AG10803 (cell line): ENCODE measurements at places on chromosomes 11 and 22.

DNA sequence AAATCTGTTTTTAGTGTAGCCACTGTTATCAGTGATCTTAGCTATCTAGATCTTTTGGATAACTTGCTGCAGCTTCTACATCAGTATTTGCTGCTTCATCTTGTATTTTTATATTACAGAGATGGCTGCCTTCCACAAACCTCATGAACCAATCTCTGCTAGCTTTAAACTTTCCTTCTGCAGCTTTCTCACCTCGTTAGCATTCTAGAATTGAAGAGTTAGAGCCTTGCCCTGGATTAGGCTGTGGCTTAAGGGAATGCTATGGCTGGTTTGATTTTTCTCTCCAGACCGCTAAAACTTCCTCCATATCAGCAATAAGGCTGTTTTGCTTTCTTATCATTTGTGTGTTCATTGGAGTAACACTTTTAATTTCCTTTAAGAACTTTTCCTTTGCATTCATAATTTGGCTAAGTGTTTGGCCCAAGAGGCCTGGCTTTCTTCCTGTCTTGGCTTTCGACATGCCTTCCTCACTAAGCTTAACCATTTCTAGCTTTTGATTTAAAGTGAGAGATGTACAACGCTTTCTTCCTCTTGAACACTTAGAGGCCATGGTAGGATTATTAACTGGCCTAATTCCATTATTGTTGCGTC lies 51.9 kb downstream of the LDLRAD3 start:
- no peak for DNase-seq

GRCh38 chr11:43986327-43986726 lies 43.9 kb downstream of the C11orf96 start:
- DNase-seq: no peak

DNA sequence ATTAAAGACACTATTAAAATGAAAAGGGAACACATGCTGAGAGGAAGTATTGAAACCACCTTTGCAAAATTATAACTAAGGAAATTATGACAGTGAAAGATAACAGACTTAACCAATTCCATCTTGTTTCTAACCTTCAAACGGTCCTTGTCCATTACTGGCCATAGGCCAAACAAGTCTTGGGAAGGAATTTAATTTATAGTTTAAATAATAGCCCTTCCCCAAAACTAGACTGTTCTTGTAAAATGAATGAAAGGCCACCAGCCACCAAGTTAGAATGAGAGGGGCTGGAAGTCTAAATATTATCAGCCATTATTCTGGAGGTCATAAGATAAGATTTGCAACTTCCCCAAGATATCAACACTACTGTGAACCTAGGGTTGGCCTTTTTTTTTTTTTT lies 1.8 kb upstream of the TALDO1 start:
- DNase-seq: no peak

- DNase-seq: peak; percentile 6
These were observed 462 bp downstream of the UBE2L6 start for GRCh38 chr11:57566905-57567514.

DNA sequence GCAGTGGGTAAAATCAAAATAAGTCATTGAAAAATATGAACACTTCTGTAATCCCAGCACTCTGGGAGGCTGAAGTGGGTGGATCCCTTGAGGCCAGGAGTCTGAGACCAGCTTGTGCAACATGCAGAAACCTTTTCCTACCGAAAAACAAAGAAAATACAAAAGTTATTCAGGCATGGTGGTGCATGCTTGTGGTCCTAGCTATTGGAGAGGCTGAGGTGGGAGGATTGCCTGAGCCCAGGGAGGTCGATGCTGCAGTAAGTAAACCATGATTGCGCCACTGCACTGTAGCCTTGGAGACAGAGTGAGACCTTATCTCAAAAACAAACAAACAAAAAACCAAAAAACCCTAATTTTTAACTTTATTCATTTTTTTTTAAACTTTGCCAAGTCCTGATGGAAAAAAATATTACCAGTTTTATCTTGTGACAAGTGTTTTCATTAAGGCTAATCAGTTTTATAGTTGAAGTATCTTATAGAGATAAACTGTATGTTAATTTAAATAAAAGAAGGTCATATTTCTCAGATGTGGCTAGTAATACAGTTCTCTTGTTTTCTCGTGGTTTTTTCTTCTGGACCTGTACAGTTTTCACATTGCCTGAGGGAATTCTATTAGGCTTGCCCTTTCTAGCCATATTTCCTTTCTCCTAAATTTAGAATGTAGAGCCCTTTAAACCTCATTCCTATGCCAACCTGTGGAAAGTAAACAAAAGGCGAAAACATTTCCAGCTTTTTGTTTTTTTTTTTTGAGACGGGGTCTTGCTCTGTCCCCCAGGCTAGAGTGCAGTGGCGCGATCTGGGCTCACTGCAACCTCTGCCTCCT lies 9.4 kb downstream of the HIPK3 start:
- DNase-seq: peak; percentile 70

- DNase-seq: no peak
These were observed 8.6 kb downstream of the TSSC4 start for GRCh38 chr11:2409126-2409525.

DNA sequence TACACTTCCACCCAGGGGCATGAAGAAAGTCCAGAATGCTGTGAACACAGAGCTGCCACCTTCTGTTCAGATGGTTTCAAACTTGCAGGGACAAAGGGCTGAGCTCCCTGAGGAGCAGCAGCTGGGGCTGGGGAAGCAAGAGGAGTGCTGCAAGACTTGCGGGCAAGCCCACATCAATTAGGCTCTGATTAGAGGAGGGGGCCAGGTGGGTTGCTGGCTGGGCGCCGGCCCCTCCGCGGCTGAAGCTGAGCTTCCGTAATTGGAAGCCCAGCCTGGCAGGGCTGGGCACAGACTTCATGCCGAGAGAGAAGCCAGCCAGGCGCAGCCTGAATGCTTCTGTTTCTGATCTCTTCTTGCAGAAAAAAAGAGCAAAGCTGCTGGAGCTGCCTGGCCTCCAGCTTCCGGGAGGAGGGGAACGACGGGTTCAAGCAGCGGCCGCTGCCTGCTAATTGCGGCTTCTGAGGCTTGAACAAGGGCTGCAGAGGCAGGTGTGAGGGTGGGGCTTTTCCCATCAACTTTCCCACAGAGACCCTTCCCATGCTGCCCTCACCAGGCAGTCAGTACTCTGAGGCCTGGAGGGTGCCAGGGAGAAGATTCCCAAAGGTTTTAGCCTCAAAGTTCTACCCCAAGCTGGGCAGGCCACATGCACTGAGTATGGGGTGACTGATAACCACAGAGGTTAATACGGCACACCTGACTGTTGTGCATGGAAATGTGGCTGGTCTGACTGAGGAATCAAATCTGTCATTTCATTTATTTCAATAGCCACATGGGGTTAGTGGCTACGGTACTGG lies 91.1 kb upstream of the LMO1 start:
- DNase-seq: no peak

- DNase-seq: no peak
These were observed 9.3 kb upstream of the MSANTD4 start for GRCh38 chr11:106031202-106031810.

DNA sequence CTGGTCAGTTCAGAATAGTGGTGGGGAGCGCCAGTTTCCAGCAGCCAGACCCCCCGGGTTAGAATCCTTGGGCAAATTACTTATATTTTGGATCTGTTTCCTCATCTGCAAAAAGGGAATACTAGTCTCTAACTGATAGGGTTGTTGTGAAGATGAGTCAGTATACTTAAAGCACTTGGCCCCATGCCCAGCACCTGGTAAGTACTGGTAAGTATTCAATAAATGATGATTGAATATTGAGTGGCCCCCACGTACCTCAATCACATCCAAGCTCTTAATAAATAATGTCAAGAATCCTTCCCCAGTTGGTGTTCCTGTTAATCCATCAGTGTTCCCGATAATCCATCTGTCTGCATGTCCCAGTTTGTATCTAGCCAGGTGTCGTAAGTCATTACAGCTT lies 12.1 kb downstream of the ACP2 start:
- peak; percentile 28 for DNase-seq

DNA sequence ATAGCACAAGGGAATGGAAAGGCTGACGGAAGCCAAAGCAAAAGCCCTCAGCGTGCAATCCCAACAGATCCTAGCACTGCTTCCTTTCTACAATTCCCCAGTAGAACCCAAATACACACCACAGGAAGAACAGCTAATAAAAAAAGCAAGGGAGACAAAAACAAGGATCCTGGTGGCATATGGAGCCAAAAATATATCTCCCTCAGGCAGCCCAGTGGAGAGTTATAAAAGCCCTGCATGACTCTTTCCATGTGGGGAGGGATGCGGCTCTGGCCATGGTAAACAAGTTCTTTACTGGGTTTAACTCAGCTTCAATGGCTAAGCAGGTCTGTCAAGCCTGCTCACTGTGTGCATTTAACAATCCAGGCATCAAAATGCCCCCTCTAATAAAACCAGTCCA lies 88.1 kb downstream of the PIWIL4 start:
- no peak for DNase-seq

DNA sequence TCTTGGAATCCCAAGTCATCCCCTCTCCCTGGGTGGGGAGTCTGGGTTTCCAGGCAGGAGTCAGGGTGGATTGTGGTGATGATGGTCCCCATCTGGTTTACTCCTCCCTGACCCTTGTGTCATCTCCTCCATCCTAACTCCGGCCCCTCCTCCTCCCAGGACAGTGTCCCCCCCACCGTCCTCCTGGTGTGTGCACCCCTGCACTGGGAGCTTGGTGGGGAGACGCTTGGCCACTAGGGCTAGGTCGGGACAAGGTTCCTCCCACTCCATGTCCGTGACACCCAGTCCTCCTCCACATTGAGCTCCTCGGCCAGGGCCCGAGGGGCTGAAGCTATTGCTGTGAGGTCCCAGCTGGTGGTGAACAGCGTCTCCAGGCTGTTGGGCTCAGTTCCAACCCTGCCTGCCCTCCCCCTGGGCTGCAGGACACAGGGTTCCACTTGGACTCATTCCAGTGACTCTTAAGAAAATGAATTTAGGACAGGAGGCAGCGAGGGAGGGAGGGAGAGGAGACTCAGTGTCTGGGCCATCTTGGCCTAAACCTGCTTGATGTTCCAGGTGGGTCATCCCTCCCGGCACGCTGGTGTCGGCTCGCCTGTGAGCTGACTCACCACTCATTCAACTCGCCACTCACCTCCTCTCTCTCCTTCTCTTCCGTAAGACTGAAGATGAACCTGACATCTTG lies 433.2 kb downstream of the TBC1D22A start:
- no peak for DNase-seq

GRCh38 chr11:67558084-67558772 lies 25.4 kb upstream of the GSTP1 start:
- DNase-seq: no peak

DNA sequence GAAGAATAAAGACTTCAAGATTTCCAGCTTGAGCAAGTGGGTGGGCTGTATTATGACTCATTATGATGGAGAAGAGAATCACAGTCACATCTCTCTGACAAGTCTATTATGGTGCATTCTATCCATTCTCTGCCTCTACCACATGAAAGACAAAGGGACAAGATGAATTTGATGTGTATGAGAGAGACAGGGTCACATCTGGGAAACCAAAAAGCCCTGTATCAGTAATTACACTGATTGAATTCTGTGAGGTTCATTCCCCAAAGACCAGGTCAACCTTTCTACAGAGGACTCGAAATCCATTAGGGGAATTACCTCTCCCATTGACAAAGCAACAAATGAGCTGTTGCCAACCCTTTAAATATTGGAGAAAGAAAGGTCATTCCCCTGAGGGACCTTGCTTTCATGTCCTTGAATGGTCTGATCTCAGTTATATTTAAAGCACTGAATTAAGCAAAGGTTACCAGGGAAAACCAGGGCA lies 109.6 kb downstream of the USP35 start:
- no peak for DNase-seq
